ENCODE measurements at places on chromosomes 7 and 10. TPM values are rescaled to one million over a fixed set of nuclear protein-coding genes. Genes with fewer than 3 reads are reported as not detected.

MMRN2 gene
- not detected for total RNA-seq

ASZ1 gene
- total RNA-seq: not detected

PRKCQ gene
- total RNA-seq: 48.4 TPM

ADRA2A gene
- total RNA-seq: not detected

DNA sequence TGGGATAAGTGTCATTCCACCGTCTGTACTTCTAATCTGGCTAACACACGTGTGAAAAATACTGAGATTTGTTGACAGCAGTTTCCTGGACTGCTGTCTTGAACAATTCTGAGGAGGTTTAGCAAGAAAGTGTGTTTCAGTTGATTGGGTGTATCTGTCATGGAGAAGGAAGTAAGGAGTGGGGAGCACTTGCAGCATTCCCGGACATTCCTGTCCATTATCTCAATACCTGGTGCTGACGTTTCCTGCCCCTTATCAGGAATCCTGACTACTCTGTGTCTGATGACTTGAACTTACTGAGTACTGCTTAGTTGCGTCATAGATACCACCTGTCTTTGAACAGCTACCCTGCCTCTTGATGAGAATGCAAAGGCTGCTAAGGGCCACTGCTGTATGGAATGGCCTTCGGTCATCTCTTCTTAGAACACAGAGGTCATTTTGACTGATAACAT is 72.0 kb upstream of the VKORC1L1 start:
- DNase-seq: no peak

DNA sequence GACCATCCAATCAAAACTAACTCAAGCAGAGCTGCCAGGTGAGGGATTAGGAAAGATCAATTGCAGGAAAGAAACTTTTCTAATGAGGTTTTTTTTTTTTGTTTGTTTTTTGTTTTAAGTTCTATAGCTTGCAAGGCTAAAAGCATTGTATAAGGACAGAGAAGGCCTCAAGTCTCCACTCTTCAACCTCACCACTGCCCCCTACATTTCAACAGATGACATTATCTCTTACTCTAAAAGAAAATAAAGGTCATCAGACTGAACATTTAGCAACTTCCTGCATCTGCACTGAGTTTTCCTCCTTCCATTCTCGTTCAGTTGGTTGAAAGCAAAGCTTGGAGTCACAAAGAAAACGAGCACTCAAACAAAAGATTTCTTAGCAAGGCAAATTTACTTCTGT is 45.2 kb upstream of the EXOC4 start:
- no peak for DNase-seq

GRCh38 chr7:4523873-4524272 is 158.2 kb upstream of the FOXK1 start:
- DNase-seq: no peak

DNA sequence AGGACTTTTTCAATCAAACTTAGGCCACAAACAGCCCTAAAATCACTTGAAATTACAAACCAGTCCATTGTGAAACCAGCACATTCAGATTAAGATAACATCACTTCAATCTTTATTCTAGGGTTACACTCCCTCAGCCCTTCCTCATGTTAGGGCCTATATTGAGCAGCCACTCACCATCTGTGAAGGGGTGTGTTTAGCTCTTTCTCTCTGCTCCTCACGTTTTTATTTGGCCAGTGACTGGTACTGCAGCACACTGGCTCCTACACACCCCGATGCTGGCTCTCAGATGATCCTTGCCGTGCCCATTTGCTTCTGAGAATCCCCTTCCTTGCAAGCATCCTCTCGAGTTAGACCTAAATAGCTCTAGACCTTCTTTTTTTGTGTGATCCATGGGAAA is 604.5 kb downstream of the INHBA start:
- DNase-seq: no peak

DNA sequence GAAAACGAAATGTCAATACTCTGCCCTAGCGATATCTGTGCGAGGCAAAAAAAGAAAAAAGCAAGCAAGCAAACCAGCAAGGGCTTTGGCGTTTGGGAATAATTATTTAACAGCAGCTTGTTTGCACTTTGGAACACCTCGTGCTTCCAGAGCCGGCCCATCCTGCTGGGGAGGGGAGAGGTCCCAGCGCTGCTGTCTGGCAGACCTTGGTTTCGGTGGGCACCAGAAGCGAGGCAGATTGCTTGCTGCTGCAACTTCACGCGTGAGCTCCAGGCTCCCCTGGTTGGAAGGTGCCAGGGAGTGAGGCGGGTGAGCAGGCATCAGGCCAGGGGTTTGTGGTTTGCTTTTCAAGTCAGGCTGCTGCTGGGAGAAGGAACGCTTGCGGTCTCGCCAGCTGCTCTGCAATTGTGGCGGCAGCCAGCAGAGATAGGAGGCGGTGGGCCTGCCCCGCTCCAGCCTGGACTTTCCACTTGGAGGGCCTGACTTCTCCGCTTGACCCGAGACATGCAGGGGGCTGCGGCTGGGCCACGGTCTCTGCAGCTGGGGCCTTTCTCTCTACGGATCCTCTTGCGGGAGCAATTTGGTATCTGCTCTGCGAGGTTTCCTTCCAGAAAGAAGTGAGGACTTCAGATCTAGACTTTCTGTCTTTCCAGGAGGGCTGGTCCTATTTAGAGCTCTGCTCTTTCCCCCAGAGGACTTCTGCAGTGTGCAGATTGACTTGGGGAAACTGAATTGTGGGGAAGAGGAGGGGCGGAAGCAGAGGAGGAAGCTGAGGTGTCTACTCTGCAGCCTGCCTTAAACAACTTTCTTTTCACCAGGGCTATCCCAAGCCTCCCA is 131.4 kb downstream of the PRPF18 start:
- peak; percentile 55 for DNase-seq

GRCh38 chr7:158500651-158501052 is 87.0 kb downstream of the PTPRN2 start:
- DNase-seq: no peak

GRCh38 chr10:70958396-70958795 is 70.0 kb upstream of the PCBD1 start:
- DNase-seq: no peak

- DNase-seq: no peak
These were observed 69.3 kb downstream of the SGMS1 start for GRCh38 chr10:50554376-50554994.

GRCh38 chr10:26805567-26806245 is 55.1 kb downstream of the ABI1 start:
- DNase-seq: no peak

DNA sequence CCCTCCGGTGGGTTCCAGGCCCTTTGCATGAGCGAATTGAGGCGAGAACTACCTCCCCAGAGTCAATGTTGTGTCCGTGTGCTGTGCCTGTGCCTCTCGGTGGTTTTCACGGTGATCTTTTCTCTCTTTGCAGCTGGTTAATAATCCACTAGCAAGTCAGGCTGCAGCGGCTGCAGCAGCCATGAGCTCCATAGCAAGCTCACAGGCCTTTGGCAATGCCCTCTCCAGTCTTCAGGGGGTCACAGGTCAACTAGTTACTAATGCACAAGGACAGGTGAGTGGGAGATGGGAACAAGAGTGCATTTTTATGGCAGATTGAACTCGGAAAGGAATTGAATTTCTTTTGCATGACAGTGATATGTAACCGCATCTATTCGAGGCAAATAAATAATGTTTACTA is 159.7 kb upstream of the YAE1 start:
- no peak for DNase-seq

DNA sequence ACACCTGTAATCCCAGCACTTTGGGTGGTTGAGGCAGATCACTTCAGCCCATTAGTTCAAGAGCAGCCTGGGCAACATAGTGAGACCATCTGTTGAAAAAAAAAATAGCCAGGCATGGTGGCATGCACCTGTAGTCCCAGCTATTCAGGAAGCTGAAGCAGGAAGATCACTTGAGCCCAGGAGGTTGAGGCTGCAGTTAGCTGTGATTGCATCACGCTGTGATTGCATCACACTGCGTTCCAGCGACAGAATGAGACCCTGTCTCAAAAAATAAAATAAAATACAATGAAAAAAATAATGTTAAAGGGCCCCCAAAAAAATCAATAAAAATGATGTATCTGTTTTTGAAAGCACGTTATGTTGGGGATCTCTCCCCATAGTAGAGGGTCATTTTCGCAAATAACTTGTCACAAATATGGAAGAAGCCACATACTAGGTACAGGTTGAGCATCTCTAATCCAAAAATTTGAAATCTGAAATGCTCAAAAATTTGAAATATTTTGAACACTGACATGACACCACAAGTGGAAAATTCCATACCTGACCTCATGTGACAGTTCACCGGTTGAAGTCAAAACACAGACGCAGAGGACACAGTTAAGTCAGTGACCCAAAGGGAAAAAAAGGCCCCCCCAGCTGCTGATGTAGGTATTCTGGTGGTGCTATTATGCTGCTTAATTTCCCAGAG is 9.5 kb downstream of the CISD1 start:
- DNase-seq: no peak

DNA sequence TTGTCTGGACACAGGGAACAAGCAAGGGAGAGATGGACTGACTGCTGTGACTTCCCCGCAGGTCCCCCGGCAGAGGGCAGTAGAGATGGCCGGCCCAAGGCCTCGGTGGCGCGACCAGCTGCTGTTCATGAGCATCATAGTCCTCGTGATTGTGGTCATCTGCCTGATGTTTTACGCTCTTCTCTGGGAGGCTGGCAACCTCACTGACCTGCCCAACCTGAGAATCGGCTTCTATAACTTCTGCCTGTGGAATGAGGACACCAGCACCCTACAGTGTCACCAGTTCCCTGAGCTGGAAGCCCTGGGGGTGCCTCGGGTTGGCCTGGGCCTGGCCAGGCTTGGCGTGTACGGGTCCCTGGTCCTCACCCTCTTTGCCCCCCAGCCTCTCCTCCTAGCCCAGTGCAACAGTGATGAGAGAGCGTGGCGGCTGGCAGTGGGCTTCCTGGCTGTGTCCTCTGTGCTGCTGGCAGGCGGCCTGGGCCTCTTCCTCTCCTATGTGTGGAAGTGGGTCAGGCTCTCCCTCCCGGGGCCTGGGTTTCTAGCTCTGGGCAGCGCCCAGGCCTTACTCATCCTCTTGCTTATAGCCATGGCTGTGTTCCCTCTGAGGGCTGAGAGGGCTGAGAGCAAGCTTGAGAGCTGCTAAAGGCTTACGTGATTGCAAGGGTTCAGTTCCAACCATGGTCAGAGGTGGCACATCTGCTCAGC is 6.0 kb downstream of the CYREN start:
- no peak for DNase-seq

DNA sequence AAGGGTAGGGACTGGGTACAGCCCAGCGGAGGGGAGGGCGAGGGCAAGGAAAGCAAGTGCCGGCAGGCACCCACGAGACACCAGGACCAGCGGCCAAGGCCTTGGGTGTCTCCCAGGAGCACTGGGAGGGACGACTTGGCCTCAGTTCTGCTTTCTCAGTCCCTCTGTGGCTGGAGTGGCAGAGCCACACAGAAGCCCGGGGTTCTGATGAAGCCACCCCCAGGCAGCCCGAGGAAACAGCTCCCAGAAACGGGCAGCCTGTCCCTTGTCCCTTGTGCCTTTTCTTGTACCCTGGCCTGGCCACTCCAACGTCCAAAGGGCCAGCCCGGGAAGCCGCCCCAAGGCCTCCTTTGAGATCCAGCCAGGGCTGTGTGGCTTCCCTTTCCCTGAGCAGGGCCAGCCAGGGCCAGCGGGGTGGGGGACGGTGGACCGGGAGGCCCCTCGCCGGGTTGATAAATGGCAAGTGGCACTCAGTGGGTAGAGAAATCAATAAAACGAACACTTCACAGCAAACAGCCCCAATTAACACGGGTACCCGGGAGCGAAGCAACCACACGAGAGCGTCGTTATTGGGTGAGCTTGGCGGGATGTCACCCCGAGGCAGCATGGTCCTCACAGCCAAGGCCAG is 69.8 kb upstream of the GNA12 start:
- no peak for DNase-seq

- DNase-seq: no peak
These were observed 74.8 kb downstream of the CDK1 start for GRCh38 chr10:60853107-60853506.

DNA sequence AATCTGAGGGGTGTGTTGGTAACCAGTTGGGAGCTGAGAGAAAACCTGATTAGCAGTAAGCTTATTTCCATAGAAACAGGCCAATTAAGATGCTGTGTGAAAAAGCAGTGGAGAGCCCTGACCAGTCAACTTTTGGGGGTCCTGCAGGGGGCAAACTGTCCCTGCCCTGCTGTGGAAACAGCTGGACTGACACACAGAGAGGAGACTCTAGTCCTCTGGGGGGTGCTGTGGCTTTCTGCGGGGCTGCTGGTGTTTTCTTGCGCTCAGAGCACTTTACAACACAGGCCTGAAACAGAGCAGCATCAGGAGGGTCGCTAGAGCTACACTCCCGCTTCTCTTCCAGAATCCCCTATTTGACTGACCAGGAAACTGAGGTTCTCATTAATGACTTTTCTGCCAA is 546.9 kb upstream of the GALNT17 start:
- no peak for DNase-seq

DNA sequence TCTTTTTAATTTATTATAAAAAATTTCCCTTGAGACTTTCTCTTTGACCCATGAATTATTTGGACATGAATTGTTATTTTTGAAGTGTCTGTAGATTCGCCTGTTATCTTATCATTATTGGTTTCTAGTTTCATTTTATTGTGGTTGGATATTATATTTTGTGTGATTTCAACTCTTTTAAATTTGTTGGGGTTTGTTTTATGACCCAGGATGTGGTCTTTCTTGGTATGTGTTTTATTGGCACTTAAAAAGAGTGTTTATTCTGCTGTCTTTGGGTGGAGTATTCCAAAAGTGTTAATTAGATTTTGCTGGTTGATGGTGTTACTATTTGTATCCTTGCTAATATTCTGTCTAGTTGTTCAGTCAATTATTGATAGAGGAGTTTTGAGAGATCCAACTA is 50.5 kb upstream of the GPR141 start:
- DNase-seq: no peak

DNA sequence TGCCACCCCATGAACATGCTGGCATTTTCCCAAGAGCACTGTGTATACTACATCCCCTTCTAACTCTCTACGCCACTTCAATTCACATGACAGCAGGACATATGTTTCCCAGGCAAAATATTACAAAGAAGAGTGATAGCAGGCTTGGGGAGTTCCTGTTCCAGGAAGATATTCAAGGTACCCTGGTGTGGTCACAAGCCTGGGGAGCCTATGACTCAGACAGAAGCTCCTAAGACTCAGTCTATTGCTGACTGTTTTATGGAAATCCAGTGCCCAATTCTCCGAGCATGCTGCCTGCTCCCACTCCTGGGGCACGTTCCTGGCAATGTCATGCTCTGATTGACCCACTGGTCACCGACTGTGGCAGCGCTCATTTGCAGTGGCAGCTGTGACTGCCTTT is 23.5 kb upstream of the ABLIM1 start:
- no peak for DNase-seq

DNA sequence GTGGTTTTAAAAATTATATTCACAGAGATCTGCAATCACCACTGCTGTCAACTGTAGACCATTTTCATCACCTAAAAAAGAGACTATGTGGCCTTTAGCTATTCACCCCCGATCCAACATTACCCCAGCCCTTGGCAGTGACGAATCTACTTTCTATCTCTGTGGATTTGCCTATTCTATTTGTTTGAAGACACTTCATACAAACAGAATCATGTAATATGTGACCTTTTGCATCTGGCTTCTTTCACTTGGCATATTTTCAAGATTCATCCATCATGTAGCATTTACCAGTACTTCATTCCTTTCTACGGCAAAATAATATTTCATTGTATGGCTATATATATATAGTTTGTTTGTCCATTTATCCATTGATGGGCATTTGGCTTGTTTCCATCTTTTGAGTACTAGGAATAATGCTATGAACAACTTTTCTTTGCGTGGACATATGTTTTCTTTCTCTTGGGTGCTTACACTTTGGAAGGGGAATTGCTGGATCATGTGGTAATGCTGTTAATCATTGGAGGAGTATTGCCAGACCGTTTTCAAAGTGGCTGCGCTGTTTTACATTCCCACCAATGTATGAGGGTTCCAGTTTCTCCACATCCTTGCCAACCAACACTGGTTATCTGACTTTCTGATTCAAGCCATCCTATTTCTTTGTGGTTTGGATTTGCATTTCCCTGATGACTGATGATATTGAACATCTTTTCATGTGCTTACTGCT is 22.3 kb downstream of the ADAMTS14 start:
- DNase-seq: no peak
